ENCODE measurements at places on chromosomes 12 and 14. TPM values are rescaled to one million over a fixed set of nuclear protein-coding genes. Genes with fewer than 3 reads are reported as not detected.

- DNase-seq: no peak
Measured at GRCh38 chr12:121791671-121792551, 1.6 kb downstream of the RHOF start.

GRCh38 chr12:2064071-2064507 lies 11.3 kb downstream of the CACNA1C start:
- DNase-seq: no peak

The KRT3 gene
- not detected for total RNA-seq

The FITM1 gene
- total RNA-seq: 180 TPM

- no peak for DNase-seq
Measured at GRCh38 chr14:105818712-105819005, 292.3 kb downstream of the TMEM121 start.

DNA sequence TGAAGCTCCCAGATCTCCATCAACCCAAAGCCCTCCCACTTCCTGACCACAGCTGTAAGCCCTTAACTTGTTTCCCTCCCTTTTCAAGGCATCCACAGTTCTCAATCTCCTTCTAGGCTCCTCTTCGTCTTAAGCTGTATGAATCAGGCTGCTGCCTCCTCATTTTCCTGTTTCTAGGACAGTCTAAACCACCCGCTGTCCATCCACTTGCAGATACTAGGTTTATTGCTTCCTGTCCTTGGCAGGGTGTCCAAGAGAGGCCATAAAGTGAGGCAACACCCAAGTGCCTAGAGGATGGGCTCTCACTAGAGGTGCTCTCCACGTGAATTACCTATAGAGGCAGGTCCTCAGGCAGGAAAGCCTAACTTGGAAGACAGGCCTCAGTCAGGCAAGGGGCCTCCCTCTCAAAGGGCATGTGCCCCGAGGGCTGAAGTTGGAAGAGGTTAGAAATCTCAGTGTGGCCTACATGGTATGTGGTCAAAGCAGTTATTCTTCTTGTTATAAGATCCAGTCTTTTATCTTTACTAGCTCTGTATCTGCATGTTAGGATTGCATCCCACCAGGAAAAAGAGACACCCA lies 8.8 kb upstream of the TMEM106C start:
- no peak for DNase-seq
